ENCODE measurements at places on chromosomes 5 and 9.

DNA sequence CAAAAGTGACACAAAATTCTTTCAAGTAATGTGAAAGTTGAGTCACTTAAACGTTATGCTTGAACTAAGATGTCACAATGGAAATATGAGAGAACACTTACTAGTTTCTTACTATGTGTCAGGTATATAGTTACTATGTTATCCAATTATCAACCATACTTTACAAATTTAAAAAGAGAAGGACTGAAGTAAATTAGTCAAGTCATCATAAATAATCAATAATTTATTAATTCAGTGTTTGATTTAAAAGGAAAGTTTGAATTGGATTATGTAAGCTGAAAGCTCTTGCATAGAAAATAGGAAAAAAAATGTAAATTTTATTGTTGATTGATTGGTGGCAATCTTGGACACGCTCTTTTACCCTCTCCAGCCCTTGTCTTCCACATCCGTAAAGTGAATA, 76.3 kb downstream of the GABRA1 start:
- DNase-seq = no peak

- DNase-seq = no peak
Observed at GRCh38 chr9:111076042-111076441, 37.8 kb upstream of the LPAR1 start.

- DNase-seq = no peak
Observed at GRCh38 chr9:116524778-116525470, 162.2 kb upstream of the TRIM32 start.

DNA sequence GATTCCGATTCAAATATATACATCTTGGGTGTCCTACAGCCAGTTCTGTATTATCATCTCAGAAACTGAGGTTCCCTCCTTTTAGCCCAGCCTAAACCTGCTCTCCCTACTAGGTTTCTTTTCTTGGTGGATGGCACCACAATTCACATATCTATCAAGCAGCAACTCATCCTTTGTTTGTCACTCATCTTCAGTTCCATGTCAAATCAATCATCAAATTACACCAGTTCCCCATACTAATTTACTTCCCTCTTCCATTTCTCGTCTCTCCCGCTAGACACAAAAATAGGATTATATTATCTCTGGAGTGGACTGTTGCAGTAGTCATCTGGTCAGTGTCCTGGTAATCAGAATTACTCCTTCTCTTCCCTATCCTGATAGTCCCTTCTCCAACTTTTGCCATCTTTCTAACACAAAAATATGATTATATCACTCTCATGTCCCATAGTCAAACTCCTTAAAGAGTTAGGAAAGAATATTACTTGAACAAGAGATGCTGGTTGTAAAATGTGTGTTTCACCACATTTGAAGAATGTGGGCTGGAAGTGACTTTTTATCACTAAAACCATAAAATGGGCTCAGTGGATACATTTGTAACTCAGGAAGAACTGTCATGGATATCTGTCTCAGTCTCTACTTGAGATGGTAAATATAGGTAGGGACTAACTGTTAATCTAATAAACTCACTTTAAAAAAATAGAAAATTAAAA, 69.1 kb upstream of the RICTOR start:
- DNase-seq = no peak

GRCh38 chr5:12614608-12615007, 710.4 kb upstream of the CTNND2 start:
- no peak for DNase-seq

DNA sequence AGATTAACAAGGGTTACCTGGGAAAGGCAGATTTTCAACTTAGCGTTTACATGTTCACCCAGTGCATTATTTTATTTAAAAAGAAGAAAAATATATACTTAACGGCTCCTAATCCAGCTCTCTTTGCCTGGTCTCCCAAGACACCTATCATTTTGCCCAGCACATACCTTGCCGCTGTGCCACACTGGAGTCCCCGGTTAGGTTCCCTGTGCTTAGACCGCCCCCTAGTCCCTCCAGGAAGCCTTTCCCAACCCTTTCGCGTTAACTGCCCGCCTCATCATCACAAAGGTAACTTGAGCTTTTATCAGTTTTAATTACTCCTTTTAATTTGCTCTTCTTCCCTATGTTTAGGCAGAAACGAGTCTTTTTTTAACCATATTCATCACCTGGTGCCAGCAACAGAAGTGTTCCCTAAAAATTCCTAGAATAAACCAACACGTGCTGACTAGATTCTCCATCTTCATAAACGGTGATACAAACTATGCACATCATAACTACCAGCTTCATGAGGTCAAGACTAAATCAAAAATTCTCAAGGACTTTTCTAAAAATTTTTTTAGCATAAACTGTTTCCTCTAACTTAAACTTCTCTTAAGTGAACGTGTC, 19.7 kb downstream of the DNAJA1 start:
- DNase-seq = no peak

DNA sequence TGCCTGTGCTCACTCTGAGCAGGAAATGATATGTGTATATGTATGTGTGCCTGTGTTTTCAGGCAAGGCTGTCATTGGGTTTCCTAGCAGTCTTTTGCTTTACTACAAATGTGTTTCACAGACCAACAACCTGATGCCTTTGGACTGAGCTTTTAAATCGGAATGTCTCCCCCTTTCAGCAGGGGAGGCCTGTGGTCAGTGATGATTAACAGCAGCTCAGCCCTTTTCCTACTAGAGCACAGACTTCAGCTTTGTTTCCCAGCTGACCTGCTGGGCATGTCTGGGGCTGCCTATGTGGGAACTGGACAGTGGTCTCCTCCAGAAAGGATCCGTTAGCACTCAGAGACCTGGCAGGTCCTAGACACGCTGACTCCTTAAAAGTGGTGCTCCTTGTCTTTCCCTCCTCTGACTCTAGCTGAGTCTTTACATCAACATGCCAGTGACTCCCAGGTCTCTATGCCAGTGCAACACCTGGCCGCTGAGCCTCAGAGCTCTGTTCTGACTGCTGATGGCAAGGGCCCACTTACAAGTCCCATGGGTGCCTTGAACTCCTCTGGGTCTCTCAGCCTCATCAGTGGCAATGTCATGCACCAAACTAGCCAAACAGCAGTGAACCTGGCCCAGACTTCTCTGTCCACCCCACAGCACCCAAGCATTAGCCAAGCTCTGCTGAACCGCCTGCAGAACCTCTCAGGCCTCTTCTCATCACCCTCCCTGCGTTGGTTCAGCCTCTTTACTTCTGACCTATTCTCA, 7.7 kb downstream of the MACROH2A1 start:
- no peak for DNase-seq

DNA sequence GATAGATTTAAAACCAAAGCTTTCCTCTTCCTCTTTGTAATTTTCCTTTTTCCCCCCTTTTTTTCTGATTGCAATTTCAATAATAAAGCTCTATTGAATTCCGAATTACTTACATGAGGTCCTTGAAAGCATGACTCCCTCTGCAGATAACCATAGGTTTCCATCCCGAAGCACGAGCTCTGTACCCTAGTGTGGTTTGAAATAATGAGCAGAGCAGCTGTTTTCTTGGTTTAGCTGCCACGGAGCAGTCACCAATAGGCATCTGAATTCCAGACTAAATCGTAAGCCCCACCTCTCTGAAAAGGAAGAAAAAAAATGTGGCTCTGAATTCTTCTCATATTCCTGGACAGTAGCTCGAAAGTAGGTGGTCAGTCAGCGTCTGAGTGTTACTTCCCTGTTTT, 18.5 kb upstream of the GNE start:
- DNase-seq = no peak

GRCh38 chr5:128196791-128197190, 113.2 kb downstream of the SLC12A2 start:
- DNase-seq = no peak

GRCh38 chr5:15124871-15125568, 253.4 kb upstream of the ANKH start:
- DNase-seq = no peak

DNA sequence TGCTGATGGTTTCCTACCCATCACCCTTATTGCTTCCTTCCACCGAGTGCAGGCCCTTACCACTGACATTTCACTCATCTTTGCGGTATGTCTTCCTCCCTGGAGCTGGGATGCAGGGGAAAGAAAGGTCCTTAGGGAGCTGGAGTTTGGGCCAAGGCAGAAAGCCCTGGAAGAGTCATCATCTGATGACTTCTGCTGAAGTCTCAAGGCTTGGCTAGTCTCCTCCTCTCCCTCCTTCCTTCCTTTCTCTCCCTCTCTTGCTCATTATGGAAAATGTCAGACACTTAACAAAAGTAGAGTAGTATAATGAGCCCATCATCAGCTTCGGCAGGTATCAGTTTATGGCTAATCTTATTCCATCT, 40.0 kb downstream of the LARP1 start:
- no peak for DNase-seq

- peak; percentile 22 for DNase-seq
Observed at GRCh38 chr5:119368238-119368630, 12.4 kb downstream of the TNFAIP8 start.

GRCh38 chr9:27601396-27601795, 28.1 kb upstream of the C9orf72 start:
- DNase-seq = no peak

GRCh38 chr5:149938791-149939358, 5.7 kb downstream of the PDE6A start:
- DNase-seq = no peak

- no peak for DNase-seq
Observed at GRCh38 chr9:129875687-129876395, 40.6 kb downstream of the USP20 start.
